ENCODE measurements at places on chromosomes 3 and 15.

- DNase-seq, result no peak
These were observed 46.7 kb downstream of the RTP1 start for GRCh38 chr3:187243933-187244524.

DNA sequence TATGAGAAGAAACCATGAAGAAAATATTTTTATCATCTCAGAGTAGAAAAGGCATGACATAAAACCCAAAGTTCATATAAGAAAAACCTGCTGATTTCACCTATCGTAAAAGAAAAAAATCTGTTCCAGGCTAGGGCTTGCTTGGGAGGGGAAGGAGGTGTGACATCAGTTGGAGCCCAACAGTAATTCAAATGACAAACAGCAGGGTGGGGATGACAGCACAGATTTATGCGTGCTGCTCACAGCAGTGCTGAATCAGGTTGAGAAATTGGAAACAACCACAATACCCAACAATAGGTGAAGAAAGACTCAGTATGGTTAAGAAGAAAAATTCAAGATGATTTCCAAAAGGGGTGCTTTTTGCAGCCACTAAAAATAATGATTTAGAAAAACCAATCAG lies 172.4 kb downstream of the PDE8A start:
- no peak for DNase-seq

DNA sequence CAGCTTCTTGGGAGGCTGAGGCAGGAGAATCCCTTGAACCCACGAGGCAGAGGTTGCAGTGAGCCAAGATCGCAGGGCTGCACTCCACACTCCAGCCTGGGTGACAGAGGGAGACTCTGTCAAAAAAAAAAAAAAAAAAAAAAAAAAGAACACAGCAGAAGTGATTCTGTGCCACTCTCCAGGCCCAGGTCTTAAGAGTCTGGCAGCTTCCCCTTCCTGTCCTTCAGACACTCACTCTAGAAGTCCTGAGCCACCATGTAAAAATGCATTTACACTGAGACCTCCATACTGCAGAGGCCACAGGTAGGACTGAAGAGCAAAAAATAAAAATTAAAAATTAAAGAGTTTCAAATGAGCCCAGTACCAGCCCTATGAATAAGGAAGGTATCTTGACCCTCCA lies 11.8 kb upstream of the CDV3 start:
- DNase-seq, result no peak

- no peak for DNase-seq
These were observed 131.5 kb downstream of the MEX3B start for GRCh38 chr15:81914333-81914732.

- DNase-seq, result no peak
These were observed 33.0 kb upstream of the BCL2A1 start for GRCh38 chr15:80003934-80004472.

- no peak for DNase-seq
These were observed 6.1 kb upstream of the ZNF609 start for GRCh38 chr15:64454282-64454681.

DNA sequence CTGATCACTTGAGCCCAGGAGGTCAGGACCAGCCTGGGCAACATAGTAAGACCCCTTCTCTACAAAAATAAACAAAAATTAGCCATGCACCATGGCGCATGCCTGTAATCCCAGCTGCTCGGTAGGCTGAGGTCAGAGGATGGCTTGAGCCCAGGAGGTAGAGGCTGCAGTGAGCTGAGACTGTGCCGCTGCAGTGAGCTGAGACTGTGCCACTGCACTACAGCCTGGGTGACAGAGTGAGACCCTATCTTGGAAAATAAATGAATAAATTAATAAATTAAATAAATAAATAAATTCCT lies 10.8 kb downstream of the SHISA5 start:
- DNase-seq, result peak; percentile 38

DNA sequence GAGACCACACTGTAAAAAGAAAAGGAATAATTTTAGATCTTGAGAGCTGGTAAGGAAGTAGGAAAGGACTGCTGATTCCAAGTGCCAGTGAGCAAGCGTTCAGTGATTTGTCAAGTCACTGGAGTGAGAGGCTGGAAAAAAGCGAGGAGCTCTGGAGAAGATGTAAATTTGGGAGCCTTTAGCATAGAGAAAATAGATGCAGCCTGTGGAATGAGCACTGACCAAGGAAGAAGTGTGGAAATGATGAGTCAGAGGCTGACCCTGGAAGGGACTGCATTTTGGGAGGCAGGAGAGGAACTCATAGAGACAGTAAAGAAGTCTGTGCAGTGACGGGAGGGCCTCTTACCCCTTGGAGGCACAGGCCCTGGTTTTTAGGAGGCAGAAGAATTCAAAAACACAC lies 17.1 kb upstream of the ABTB1 start:
- DNase-seq, result no peak

DNA sequence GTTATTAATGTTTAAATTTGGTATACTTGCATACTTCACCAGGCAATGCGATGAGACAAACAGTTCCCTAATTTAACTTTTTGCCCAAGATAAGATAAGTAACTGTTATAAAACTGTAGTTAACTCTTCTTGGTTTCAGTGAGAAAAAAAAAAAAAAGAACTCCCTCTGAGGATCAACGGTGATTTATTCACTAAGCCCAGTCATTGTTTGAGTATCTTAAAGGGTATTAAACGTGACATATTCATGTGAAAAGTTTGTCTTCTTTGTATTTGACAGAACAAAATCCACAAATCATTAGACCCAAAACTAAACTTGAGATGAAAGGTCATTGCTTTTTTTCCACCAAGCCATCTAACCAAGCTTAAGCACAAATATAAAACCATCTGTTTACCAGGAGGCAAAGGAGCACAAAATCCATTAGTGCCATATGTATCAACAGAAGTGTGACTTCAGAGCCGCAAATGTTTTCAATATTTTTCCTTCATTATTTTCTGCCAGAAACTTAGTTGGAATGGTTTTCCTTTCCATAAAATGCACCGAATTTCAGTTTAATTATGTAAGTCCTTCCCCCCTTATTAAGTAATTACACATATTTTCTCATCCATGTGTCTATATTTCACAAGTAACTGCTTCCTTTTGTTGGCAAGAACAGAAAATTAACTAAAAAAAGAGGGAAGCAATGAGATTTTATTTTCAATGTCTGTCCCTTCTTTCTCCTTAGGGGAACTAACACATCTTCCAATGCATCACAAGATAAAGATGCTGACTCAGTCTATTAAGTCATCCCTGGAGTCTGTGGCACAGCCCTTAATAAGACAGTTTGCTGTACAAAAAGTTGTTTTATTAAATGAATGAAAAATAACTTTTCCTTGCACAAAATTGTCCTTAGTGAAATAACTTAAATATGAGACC lies 92.2 kb upstream of the RAP2B start:
- DNase-seq, result no peak

DNA sequence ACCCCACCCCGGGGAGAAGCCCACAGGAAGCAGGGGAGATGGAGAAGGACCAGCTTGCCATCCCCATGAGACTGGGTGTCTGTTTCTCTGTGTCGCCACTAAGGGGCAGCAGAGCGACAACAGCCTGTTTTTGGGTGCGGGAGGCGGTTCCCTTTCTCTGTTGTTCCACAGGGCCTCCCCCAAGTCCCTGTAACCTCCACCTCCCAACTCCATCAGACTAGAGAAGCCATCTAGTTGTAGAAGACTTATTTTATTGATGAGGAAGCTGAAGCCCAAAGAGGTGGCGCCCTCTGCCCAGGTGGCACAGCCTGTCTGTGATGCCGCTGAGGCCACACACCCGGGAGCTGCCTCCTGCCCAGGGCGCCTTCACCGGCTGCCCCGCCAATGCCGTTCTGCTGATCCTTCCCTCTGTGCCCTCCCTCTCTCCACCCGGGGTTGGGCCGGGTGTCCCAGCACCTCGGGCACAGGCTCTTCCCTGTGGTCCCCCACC lies 3.9 kb upstream of the CCDC9B start:
- DNase-seq, result peak; percentile 72

DNA sequence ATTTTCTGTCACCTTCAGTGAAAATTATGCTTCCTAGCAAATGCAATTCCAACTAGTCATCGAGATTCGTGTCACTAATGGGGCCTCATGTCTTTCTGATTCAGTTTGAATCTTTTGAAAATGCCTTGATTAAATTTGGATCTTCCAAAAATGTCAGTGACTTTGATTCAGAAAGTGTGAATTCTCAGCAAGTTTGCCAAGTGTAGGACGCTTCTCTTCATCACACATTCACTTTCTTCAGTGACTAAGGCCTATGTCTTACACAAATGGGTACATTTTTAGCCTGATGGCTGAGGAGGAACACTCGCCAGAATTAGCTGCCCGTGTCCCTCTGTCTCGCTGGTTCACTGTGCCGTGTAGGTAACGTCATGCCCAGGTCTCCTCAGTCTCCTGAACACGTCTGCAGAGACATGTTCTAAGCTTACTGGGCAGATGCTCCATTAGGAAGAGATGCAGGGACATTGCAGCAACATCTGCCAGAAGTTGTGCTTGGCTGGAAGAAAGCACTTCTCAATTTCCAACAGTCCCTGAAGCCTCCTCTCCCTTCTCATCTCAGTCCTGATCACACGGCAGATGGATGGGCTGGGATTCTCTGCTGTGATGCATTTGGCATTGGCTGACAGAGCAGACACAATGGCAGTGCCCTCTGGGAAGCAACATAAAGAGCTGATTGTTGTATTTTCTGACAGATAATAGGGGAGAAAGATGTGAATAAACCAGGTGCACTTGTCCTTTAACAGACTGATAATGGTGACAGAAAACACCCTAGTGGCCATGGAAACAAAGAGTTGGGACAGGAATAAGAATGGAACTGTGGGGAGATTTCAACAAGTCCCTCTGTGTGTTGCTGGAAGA lies 29.1 kb upstream of the LYZL4 start:
- no peak for DNase-seq

- DNase-seq, result no peak
These were observed 51.7 kb downstream of the PHLDB2 start for GRCh38 chr3:111910806-111911205.

- DNase-seq, result no peak
These were observed 6.9 kb downstream of the ADAMTS7 start for GRCh38 chr15:78804391-78804792.

All from WERI-Rb-1 (cell line).